ENCODE measurements at places on chromosomes 7 and 10.

- no peak for DNase-seq
Observed at GRCh38 chr10:124522933-124523871, 61.6 kb downstream of the LHPP start.

DNA sequence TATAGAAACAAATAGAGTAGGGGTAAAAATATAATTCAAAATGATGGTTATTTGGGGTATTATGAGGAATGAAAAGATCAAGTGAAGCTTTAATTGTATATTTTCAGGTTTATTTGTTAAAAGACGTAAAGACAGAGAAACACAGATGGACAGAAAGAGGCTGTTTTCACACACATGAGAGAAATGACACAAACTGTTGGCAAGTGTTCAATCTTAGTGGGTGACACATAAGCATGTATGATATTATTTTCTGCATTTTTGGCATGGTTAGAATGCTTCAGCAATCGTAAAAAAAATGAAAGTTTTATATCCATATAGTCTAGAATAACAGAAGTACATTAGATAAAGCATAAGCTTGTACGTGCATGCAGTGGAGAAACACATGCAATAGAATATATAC, 464.4 kb upstream of the AKR1E2 start:
- no peak for DNase-seq

- DNase-seq: no peak
Observed at GRCh38 chr7:17095931-17096330, 202.5 kb upstream of the AHR start.

DNA sequence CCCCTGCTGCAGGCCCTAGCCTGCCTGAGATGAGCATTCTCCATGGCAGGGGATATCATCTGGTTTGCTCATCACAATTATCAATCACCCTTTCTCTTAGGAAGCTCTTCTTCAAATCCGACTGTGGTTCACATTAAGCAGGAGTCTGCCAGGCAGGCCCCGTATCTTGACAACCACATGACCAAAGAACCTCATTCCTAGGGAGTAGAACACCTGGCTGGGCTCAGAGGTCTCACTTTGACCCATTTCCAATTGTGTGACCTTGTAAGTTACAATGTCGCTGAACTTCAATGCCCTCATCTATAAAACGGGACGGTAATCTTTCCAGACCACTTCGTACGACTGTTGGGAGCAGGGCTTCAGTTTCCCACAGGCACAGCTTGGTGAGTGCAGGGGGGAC, 156.4 kb upstream of the PCBD1 start:
- no peak for DNase-seq

DNA sequence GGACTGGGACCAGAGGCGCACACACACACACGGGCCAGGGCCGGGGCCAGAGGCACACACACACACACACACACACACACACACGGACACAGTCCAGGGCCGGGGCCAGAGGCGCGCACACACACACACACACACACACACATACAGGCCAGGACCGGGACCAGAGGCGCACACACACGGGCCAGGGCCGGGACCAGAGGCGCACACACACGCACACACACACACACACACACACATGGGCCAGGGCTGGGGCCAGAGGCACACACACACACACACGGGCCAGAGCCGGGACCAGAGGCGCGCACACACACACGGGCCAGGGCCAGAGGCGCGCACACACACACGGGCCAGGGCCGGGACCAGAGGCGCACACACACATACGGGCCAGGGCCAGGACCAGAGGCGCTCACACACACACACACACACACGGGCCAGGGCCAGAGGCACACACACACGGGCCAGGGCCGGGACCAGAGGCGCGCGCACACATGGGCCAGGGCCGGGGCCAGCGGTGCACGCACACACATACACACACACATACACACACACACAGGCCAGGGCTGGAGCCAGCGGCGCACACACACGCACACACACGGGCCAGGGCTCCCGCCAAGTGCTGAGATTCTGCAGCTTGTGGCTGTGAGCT, 268.8 kb downstream of the ELFN1 start:
- no peak for DNase-seq

- no peak for DNase-seq
Observed at GRCh38 chr7:23275912-23276311, 23.2 kb upstream of the MALSU1 start.

GRCh38 chr10:98815039-98815885, 368.5 kb upstream of the HPS1 start:
- DNase-seq: no peak

All from HFF-Myc (cell line).